ENCODE measurements at places on chromosomes 13 and 19.

GRCh38 chr13:67161176-67161575 lies 69.0 kb downstream of the PCDH9 start:
- no peak for DNase-seq

DNA sequence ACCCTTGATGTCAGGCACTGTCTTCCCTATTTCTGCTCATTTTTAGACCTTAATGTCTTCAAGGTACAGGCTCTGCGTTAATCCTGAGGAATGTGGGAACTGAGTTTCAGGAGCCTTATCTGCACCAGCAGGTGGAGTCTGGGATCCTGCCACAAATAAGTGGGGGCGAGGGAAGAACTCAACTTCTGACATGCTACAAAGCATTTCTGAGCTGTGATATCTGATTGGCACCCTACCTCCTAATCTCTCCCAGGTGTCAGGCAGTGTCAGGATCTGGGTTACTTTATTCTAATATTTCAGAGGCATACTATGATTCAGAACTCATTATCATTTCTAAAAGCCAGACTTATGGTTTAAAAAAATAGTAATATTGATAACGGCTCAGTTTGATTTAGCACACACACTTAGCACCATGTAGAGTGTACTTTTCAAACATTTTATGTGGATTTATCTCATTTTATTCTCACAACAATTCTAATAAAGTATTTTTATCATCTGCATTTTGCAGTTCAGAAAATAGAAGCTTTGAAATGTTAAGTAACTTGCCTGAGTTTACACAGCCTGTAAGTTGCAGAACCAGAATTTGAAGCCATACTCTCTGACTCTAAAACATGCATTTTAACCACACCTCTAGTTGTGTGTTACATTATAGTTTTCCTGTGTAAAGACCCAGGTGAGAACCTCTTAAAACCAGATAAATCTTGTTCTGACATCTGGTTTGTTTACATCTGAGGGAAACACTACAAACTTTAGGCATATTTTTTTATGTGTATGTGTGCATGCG lies 358.6 kb downstream of the TDRD3 start:
- no peak for DNase-seq

DNA sequence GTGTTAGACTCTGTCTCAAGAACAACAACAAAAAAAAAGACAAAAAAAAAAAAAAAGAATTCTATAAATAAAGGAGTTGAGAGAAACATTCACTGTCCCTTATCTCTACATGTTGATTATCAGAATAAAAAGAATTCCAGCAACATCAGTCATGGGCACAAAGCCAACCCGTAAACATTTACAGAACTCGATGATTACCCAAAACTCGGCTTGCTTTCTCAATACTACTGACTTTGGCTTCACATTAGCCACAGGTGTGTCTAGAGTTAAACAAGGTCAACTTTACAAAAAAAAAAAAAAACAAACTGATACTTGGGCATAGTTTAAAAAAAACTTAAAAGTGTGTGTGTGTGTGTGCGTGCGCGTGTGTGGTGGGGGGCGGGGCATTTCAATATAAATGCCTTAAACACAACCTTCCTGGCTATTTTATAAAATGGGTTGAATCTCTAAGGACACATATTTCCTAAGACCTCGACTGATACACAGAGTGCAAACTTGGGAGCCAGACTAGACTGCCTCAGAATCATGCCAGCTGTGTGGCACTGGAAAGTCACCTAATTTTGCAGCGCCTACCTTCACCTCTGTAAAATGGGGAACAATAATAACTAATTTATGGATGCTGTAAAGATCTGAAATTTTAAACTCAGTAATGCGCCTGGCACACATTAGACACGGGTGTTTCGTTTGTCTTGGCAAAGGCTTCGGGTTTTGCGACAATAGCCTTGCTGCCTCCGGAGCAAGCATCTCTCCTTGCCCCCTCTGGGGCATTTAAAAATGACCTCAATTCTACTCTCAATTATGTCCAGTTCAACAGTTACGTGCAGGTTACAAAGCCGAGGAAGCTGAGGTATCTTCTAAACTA lies 922 bp downstream of the EBPL start:
- DNase-seq: no peak

- no peak for DNase-seq
Measured at GRCh38 chr19:5148794-5149190, 179.9 kb downstream of the KDM4B start.

GRCh38 chr13:73324842-73325722 lies 266.3 kb downstream of the KLF5 start:
- DNase-seq: no peak

GRCh38 chr19:29923653-29924052 lies 18.4 kb upstream of the URI1 start:
- DNase-seq: no peak

GRCh38 chr19:10655457-10656312 lies 1.5 kb downstream of the ILF3 start:
- no peak for DNase-seq

GRCh38 chr13:74246487-74246886 lies 112.3 kb upstream of the KLF12 start:
- no peak for DNase-seq

- DNase-seq: no peak
Measured at GRCh38 chr13:42337808-42338600, 66.1 kb downstream of the AKAP11 start.

- DNase-seq: no peak
Measured at GRCh38 chr19:17902701-17903100, 30.1 kb upstream of the CCDC124 start.

DNA sequence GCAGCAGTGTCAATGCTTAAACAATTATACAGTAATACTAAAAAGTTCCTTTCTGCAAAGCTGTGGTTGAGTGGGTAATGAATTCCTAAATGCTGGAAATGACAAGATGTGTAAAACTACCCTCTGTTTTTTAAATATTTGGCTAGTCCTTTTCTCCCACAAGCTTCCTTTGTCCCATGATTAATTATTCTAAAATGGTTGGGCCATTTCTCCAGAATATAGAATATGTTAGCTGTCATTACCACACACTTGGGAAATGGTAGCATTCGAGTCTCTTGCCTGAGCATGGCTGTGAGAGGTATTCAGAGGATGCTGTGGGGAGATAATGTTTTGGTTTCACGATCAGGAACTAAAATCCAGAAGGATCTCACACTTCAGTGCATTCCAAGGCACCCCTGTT lies 1185.8 kb downstream of the UQCRFS1 start:
- DNase-seq: no peak

GRCh38 chr13:82341116-82341515 lies 1541.2 kb downstream of the SLITRK1 start:
- DNase-seq: no peak

- no peak for DNase-seq
Measured at GRCh38 chr13:94656176-94656575, 54.5 kb downstream of the GPR180 start.

GRCh38 chr19:38149661-38150061 lies 74.4 kb downstream of the DPF1 start:
- no peak for DNase-seq

DNA sequence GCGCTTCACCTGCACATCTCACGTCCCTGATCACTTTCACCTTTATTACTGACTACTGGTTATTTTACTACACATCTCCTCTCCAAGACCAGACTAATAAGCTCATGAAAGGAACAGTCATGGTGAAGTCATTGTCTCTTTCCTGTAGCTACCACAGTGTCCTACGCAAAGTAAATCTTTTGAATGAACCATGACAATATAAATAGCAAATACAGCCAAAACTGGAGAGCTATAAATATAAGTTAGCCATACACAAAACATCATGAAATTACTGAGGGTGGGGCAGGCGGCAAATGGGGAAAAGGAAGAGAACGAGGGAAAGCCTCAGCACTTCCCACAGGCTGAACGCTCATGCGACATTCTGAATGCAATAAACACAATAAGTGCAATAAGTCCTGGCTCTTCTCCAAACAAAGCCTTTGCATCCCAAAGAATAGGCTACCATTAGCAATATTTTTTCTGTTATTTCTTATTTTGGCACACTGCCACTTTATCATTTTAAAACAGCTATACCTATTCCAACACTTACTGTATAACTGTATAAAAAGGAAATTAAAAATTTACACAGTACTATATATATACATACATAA lies 62.5 kb downstream of the TUBGCP3 start:
- no peak for DNase-seq

DNA sequence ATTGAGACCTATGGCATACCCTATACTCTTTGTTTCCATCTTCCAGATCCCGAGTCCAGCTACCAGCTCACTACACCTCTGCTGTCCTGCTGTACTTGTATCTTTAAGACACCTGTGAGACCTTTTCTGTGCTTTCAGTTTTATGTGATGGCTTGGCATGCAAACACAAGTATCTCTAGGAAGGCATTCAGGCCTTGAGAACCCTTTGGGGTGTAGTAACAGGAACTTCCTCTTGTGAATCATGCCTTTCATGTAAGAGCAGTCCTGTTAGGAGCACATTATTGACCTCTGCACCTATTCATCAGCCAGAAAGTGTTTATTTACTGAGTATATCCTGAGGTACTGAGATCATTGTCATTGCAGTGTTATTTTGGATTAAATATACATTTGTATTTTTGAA lies 87.0 kb upstream of the HTR2A start:
- DNase-seq: no peak

DNA sequence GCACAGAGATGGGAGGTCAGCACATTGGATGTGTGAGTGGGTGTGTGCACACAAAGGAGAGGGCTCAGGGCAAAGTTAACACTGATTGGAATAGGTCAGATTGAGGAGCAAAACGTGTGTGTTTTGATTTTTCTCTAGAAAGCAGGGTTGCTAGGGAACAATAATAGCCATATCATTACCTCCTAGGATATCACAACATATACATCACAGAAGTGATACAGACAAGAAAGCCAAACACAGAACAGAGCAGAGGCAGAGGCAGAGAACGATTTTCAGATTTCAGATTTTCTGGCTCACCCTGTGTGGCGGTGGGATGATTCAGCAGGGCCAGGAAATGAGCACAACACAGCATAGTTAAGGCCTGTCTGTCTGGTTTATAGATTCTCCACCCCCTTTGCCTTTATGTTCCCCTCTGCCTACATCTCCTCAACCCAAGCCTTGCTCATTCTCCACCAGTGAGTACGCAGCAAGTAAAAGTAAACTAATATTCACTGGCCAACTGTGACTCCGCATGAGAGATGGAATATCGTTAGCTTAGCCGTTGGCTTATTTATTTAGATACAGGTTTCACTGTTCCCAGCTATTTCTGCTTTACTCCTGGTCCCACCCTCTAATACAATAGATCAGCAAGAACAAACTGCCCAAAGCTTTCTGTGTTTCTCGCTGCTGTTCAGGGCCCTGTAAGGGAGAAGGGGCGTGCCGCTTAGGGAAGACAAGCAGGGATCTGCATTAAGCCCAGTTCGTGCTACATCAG lies 182.7 kb upstream of the TSC22D1 start:
- no peak for DNase-seq

- DNase-seq: no peak
Measured at GRCh38 chr13:86003029-86003428, 203.8 kb upstream of the SLITRK6 start.

Measured in naive thymus-derived CD4-positive, alpha-beta T cell (primary cell).